ENCODE measurements at places on chromosomes 13 and 19.

GRCh38 chr19:46614114-46614722, 10.7 kb downstream of the PTGIR start:
- DNase-seq, result peak; percentile 65

DNA sequence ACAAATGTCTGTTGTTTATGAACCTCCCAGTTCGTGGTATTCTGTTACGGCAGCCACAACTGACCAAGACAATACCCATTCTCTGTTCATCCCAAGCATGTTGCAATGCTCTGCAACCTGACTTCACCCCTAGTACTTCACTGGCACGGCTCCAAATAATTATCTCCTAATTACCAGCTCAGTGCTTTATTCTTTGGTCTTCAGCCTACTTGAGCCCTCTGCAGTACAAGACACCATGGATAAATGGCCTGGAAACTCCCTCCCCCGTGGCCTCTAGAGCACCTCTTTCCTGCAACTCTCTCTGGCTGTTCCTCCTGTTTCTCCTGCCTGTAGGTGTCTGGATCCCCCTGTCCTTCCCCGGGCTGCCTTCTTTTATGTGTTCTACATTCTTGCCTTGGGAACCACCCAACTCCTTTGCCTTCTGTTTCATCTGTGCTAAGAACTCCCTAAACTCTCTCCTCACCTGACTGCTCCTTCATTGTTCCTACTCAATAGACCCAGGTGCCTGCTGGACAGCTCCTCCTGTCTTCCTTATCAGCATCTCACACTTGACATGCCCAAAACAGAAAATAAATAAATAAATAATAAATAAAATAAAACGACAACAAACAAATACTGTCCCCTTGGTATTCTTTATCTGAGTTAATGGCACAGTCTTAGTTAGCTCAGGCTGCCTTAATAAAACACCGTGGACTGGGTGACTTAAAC, 200.4 kb upstream of the IPO5 start:
- no peak for DNase-seq

DNA sequence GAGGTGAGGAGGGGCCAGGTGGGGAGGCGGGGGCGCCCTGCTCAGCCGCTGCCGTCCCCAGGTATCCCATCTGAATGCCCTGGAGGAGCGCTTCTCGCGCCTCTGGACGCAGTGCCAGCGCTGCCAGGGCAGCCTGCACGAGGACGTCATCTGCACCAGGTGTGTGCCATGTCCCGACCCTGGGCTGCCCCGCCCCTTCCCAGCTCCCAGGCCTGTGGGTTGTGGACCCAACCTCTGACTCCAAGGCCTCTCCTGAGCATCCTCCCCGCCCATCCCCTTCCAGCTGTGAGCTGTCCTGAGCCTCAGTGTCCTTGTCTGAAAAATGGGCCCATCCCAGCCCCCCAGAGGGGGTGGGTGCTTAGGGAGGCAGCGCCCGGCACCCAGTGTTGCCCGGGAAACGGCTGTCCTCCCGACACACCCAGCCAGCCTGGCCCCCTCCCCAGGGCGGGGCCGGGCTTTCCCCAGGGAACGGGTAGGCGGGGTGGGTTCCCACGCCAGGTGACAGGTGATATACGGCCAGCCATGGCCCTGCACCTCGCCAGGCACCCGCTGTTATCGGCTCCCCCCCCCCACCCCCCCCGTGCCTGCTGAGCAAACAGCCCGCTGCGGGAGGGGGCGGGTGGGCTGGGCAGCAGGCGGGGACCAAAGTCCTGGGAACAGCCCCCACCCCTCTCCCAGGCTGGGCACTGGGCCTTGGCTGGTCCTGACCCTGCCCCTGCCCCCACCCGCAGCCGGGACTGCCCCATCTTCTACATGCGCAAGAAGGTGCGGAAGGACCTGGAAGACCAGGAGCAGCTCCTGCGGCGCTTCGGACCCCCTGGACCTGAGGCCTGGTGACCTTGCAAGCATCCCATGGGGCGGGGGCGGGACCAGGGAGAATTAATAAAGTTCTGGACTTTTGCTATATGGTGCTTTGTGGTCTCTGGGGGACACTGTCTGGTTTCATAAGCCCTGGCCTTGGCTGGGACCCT, 1.3 kb upstream of the SPIB start:
- no peak for DNase-seq

DNA sequence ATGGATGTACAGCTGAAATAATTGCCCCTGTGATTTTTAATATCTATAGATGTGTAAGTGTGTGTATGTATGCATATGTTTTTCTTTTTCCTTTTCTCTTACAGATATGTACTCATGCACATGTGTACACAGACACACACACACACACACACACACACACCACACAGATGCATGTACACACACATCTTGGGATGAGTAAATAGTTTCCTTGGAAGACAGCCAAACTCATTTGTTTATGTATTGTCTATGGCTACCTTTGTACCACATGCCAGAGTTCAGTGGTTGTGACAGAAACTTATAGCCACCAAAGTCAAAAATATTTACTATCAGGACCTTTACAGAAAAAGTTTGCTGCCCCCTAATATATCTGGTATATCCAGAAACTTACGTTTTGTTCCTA, 192.6 kb downstream of the MAB21L1 start:
- no peak for DNase-seq

DNA sequence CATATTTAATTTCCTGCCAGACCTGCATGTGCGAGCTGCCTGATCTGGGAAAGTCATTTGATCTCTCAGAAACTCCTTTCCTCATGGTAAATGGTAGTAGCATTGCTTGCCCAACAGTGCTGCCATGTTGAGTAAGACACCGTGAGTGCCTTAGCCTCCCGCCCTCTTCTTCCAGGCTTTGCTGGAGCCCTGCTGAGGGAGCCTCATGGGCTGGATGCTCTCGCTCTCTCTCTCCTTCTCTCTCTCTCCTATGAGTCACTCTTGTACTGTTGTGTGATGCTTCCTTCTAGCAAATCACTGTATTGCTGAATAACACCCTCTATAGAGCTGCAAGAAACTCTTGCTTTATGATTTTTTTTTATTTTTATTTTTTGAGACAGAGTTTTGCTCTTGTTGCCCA, 365.5 kb downstream of the UQCRFS1 start:
- no peak for DNase-seq

DNA sequence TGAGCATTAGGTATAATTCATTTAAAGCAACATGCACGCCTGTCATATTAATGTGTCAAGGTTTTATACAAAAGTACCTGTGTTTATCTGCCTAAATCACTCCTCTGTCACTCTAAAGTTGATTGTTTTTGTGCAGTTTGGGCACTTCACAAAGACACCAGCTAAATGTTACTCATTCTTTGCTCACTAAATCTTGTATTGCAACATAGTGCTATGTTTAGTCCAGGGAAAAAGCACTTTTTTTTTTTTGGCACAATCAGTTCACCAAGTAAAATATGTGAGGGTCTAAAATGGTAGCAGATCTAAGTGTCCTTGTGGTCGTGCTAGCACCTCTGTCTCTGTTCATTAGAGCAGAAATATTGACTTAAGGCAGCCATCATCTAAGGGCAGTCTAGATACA, 2526.7 kb upstream of the PCDH20 start:
- no peak for DNase-seq

DNA sequence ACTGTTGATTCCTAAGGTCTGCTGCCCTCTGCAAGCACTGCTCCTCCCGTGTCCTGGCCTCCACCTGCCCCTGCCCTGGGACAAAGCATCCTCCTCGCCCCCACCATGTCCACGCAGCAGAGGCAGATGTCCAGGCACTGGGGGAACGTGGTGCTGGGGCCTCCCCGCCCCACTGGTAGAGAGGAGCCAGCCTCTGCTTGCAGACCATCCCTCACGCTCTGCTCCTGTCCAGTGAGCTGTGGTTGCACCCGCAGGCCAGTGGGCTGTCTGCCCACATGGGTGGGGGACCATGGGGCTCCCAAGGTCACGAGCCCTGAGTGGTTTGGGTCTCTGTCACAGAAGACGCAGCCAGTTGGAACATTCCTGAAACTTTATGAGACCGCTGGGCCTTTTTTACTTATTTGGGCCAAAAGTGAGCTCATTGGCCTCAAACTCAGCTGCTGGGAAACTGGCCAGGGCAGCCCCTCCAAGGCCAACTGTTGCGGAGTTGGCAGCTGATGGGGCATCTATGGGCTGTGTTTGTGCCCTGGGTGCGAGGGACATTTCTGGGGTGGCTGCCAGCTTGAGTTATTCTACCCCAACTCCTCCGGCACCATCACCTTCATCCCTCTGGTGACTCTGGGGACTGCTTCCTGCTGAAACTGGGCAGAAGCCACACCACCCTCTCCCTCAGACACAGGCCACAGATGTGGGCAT, 64.8 kb upstream of the F7 start:
- DNase-seq, result no peak

GRCh38 chr13:76879203-76879882, 6.9 kb downstream of the KCTD12 start:
- no peak for DNase-seq

- DNase-seq, result no peak
These were observed 16.1 kb downstream of the LILRB1 start for GRCh38 chr19:54646331-54646841.

DNA sequence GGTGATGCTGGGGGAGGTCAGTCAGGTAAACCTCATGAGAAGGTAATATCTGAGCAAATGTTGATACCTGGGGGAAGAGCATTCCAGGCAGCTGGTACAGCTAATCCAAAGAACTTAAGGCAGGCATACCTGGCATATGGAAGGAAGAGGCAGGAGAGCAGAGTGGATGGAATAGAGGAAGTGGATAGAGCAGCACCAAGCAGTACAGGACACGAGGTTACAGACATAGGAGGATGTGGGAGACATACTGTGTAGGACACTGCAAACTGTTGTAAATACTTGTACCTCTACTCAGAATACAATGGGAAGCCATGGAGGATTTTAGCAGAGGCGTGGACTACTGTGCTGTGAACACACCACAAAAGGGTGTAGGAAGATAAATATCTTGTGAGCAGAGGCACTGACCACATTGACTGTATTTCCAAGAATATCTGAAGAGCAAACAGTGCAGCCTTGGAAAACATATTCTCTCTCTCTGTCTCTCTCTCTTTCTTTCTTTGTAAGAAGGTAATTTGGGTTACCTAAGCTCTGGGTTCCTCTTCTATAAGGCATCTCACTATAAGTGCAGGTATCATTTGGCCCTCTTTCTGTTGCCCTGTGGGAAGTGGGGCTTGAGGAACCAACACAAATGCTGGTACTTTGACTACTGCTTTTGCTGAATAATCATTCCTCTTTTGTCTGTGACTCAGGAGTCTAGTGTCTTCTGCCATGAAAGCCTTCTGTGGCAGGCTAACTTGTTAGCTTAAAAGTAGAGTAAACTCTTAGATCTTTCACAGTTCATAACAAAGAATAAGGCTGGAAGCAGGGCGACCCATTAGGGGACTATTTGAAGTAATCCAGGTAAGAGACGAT, 238.0 kb downstream of the VWA8 start:
- no peak for DNase-seq

DNA sequence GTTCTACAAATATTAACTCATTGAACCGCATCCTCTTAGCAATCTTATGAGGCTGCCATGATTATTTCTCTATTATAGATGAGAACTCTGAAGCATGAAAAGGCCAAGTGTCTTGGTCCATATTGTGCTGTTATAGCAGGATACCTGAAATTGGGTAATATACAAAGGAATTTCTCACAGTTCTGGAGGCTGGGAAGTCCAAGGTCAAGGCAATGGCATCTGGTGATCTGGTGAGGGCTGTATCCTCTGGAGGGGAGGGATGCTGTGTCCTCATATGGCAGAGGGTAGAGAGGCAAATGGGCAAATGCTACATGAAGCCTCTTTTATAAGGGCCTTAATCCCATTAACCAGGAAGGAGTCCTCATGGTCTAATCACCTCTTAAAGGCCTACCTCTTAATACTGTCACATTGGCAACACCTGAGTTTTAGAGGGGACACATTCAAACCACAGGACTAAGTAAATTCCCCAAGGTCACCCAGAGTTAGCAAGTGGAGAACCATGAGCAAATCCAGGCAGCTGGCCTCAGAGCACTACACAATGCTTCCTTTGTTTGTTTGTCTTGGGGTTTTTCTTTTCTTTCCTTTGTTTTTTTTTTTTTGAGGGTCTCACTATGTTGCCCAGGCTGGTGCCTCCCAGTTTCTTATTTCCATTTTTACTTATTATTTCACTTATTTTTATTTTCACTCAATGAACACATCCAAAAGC, 55.9 kb upstream of the LATS2 start:
- no peak for DNase-seq

- no peak for DNase-seq
These were observed 10.8 kb downstream of the UBXN6 start for GRCh38 chr19:4446704-4447200.

DNA sequence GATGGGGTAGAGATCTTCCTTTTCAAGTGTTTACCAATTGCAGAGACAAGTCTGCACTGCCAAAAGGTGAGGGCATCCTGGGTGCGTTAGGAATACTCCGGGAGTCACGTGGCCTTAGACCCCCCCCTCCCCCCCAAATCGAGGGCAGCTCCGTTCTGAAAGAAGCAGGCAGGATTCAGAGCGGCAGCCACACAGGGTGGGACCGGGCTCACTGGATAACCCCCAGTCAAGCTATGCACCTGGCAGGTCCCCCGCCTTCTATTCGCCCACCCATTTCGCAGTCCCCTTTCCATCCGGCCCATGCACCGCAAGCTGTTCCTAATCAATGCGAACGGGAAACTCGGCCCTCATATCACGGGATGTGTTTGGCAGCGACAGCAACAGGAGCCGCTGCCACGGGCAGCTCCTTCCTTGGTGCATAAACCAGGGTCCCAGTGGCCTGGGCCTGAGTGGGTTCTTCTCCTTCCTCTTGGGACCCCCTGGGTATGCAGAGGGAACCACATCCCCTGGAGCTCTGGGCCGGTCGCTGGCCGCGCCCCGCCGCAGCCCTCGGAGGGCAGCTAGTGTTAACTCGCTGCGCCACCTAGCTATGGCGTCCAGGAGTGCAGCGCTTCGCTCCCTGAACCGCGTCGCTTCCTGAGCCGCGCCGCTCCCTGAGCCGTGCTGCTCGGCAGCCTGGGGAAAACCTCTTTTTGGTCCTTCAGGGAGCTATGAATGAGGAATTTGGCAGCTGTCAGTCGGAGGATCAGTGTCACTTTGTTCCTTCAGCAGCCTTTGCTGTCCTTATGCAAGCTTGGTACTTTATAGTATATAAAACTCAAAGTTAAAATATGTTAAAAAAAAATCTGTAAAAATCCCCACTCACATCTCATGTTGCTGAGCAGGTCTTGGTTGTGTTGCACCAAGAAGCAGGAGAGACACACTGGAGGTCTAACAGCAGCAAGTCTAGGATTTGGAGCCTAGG, 41.4 kb downstream of the LYL1 start:
- peak; percentile 41 for DNase-seq

DNA sequence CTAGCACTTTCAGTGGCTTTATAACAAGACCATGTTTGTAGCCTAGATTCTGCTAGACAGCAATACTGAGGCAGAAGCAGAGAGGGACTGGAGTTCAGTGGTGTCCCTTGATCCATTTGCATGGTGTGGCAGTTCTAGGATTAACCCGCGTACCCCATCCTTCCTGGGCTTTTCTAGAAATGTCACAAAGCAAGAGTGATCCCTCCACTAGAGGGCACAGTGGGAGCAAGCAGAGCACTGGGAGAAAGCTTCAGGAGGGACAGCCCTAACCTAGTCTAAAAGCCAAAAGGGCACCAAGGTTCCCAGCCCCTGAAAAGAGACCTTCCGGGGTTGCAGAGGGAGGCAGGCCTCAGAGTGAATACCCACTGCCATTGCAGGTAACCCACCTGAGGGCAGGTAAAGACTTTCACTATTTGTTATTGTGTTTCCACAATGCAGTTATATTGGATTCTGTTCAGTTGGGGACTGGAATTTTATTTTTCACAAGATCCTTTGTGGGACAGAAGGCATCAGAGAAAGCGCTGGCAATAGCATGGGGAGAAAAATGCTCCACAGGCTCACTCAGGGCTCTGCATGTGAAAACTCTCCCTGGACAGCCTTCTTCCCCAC, 170.6 kb downstream of the FLT1 start:
- peak; percentile 21 for DNase-seq

- peak; percentile 6 for DNase-seq
These were observed 1.1 kb upstream of the PHF11 start for GRCh38 chr13:49494645-49495044.

- no peak for DNase-seq
These were observed 210.9 kb downstream of the GPC5 start for GRCh38 chr13:91609353-91609752.

All from bone marrow (tissue), 2 donors.